ACHN (cell line): ENCODE measurements at places on chromosomes 6 and 20.

DNA sequence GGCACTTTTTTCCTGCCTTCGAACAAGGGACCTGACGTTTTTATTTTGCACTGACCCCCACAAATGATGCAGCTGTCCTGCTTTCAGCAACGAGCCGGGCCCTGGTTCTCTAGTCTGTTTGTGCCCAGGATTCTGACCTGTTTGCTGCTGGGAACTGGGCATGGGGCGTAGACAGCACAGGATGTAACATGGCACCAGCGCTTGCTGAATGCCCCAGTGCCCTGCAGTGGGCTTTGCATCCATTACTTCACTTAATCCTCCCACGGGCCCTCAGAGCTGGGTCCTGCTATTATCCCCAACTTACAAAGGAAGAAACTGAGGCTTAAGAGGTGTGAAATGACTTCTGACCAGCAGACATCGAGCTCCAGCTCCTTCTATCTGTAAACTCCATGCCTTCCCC, 80.4 kb upstream of the PMEPA1 start:
- DNase-seq: no peak

GRCh38 chr20:50003253-50003656, 20.5 kb downstream of the SNAI1 start:
- DNase-seq: no peak

- DNase-seq: no peak
Observed at GRCh38 chr6:143647732-143648131, 30.0 kb upstream of the PHACTR2 start.

DNA sequence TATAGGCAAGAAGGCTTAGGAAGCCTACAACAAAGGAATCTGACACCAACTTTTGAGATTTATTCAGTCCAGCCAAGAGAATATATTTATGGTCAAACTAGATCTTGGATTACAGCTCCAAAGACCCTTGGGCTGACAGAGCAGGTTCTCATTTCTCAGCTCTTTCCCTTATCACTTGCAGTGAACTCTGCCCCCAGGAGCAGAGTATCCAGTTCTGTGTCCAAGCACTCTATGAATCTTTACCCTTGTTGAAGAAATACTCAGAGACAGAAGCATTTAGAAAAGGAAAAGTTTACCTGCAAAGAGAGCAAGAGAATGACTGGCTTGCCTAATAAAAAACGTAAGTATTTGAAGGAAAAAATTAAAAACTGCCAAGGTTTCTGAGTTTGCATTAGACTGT, 190.5 kb downstream of the SLC16A10 start:
- no peak for DNase-seq

DNA sequence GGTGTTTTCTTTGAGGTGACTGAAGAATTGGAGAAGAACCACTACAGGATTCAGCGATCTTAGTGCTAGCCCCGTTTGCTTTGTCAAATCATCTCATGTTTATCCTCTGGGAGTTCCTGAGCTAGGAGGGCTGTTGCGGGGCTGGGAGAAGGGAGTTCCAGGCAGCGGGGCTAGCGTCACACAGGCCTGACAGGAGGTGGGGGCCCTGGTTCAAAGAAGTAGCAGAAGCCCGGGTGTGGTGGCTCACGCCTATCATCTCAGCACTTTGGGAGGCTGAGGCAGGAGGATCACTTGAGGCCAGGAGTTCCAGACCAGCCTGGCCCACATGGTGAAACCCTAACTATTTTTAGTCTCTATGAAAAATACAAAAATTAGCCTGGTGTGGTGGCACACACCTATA, 33.2 kb upstream of the SULF2 start:
- DNase-seq: no peak

DNA sequence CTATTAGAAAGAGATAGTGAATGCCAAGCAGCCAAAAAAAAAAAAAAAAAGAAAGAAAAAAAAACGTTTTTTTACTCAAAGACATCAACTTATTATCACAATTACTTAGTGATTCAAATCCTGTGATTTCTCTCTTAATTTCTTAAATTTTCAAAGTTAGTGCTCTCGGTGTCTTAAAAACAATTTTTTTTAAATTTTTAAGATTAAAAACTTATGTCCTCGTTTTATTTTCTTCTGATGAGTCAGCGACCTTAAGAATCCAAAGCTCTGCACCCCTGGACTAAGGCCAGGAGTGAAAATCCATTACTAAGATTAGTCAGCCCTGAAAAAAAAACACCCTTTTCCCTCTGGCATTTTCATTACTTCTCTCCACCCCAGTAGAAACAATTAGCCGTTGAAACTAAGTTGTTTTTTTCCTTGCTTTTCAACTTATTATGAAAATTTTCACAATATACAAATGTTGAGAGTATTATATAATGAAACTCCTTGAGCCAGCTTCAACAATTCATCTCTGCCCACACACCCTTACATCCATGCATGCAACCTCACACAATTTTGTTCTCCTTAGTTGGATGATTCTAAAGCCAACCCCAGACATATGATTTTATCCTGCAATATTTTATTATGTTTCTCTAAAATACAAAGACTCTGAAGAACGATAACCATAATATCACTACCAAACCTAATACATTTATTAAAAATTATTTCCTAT, 85.6 kb upstream of the CARMIL1 start:
- DNase-seq: peak; percentile 86

DNA sequence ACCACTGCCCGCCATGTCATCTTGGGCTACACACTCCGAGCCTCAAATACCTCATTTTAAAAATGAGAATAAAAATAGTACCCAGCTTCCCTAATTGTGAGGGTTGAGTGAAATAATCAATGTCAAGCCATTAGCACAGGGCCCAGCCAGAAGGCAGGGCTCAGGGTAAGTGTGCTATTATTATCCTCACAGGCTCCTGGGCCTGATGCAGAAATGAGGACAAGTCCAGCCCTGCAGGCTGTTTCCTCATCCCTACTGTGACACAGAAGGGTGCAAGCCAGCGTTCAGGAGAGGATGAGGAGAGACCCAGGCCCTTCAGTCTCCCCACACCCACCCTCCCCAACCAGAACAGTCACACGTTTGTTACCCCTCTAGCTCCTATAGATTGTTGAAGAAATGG, 4.0 kb downstream of the DLK2 start:
- DNase-seq: no peak

GRCh38 chr6:134772671-134773360, 177.1 kb downstream of the ALDH8A1 start:
- DNase-seq: no peak

- DNase-seq: no peak
Observed at GRCh38 chr6:38187811-38188590, 368.5 kb downstream of the ZFAND3 start.

DNA sequence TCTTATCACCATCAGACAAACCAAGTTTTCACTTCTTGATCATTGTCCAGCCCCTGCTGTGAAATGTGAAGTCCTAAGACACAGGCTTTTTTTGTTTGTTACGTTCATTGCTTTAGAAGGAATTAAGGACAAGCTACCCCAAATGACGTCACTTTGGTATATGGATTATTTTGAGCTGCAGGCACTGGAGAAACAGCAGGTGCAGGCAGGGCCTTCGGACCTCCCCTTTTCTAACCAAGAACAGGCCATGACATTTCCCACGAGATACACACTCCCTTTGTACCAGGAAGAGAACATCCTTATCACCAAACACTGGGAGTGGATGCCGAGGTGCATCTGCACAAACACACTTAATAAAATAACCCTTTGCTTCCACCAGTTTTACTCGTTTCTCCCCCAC, 418.0 kb upstream of the SULF2 start:
- no peak for DNase-seq

DNA sequence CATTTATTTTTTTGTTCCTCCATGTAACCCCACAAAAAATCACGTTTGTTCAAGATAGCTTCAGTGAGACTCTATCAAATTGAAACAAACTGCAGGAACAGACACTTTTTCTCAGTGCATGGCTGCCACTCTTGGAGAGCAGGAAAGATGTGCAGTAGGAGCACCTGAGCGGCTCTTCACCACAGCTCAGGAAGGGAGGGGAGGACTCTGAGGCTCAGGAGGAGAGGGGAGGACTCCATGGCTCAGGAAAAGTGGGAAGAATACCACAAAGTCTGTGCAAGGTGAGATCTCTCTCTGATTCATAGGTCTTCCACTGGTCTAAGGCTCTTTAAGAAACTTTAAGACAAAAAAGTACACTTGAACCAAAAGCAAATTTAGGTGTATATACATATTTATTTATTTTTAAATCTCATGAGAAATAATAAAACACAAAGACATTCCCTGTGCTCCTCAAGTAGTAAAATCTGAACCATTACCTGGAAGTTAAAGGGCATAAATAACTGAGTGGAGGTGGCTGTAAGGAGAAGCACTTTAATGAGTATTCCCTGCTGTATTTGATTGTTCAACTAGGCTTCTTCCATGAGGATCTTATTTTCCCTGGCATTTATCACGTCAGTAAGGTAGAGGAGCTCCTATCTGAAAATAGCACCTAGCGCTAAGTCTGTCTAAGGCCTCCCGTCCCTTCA, 69.2 kb upstream of the CCN6 start:
- DNase-seq: no peak

DNA sequence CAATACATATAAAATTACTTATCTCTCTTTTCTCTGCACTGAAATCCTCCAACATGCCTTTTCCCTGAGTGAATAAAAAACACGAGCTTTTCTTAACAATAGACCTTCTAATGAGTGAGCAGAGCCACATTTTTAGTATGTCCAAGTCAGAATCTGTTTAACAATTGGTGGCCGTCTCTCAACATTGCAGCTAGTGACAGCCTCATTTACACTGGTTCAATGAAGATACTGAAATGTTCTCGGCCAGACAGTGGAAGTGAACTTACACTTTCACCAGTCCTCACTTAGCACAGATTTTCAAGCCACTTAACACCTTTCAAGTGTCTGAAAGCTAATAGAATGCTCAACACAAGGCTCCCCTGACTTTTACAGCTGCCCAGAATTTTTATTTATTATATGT, 767.1 kb downstream of the KIF16B start:
- DNase-seq: no peak

- no peak for DNase-seq
Observed at GRCh38 chr6:85498596-85499258, 48.8 kb downstream of the NT5E start.

- DNase-seq: no peak
Observed at GRCh38 chr6:6976193-6976592, 131.6 kb upstream of the RREB1 start.

- no peak for DNase-seq
Observed at GRCh38 chr20:755941-756340, 12.4 kb downstream of the SLC52A3 start.

DNA sequence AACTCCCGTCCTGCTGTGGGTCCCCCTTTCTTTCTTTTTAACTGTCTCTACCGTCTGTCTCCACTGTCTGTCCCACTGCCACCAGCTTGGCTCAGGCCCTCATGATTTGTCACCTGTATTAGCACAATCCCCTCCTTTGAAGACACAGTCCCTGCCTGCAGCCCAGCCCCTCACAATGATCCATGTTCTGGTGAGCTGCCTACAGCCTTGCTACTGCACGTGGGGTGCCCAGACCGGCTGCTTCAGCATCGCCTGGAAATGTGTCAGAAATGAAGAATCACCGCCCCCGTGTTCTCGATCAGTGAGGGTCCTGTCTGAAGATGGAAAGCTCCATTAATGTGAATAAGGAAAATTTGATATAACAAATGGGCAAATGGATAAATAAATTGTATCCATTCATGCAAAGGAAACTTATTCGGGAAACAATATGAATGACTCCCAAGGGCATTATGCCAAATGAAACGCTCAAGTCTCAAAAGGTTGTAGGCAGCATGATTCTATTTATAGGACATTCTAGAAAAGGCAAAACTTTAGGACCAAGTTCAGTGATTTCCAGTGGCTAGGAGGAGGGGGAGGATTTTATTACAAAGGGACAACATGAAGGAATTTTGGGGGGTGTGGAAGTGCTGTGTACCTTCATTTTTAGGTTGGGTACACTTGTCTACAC, 59.4 kb upstream of the CD83 start:
- no peak for DNase-seq

DNA sequence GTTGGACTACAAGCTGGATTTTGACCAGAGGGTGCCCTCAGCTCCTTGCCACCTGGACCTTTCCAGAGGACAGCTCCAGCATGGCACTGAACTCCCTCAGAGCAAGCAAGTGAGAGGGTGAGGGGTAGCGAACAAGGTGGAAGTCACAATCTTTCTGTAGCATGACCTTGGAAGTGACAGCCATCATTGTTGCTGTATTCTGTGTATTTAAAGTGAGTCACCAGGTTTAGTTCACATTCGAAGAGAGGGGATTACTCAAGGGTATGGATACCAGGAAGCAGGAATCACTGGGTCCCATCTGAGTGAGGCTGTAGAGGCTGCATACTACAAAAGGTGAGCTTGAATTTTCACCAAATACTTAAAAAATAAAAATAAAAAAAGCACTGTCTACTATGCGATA, 280.0 kb upstream of the SPTLC3 start:
- no peak for DNase-seq

- DNase-seq: no peak
Observed at GRCh38 chr6:32397252-32397920, 9.6 kb downstream of the BTNL2 start.

- DNase-seq: peak; percentile 95
Observed at GRCh38 chr6:152982904-152983636, at the start of gene FBXO5. Gene FBXO5 (minus strand): TSS chr6:152983041. CDS start chr6:152982959, 82 bp downstream.

- DNase-seq: no peak
Observed at GRCh38 chr6:130859161-130859867, 32.1 kb downstream of the SMLR1 start.

GRCh38 chr6:106628658-106629102, 618 bp downstream of the RTN4IP1 start:
- peak; percentile 15 for DNase-seq
